ENCODE measurements at places on chromosomes 13 and 19.
A peak's percentile ranks its signal among the peaks of the same experiment; 100 is the strongest.

DNA sequence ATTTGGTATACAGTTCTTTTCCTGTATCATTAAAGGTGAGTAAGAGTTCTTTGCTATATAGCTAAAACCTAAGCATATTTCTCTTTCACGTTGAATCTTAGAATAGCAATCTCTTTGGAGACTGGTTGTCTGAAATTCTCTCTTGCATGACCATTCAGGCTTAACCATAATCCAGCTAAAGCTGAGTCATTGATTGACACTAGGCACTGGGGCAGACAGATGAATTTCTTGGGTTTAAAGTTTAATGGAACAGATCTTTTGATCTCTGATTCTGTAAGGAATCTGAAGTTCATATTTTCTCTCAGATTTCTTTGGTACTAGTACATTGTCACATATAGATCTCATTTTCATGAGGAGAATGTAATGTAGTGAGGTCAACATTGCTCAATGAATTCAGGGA lies 397.3 kb upstream of the MIR17HG start:
- DNase-seq, result no peak

GRCh38 chr13:112793545-112794445 lies 104.0 kb downstream of the ATP11A start:
- no peak for DNase-seq

DNA sequence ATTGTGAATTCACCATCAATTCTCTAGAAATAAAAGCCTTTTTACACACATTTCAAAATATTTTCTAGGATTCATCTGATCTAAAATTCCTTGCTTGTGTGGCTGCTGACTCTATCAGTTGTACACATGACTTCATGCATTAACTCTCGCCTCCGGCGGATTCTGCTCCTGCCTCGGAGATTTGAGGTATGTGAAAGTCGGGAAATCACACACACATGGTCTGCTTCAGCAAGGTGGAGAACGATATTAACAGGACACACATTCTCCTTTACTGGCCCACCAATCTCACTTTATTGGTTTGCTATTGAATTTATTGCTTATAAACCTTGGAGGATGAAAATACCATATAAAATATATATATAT lies 855.7 kb downstream of the SLITRK5 start:
- no peak for DNase-seq

DNA sequence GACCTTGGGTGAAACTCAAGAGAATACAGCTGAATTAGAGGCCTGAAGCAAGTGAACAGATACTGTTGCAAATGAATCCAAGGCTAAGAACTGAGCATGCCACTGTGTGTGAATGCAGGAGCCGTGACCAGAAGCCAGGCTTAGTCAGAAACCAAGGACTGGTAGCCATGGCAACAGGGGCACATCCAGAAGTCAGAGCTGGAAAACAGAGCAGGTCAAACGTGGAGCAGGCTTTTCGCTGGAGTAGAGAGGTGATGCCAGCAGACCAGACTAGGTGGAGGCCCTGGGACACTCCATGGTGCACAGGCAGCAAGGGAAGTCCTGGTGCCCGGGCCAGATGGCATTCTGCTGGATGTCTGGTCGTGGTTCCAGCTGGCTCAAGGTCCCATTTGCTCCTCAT lies 564.1 kb downstream of the PCDH9 start:
- DNase-seq, result peak; percentile 61

DNA sequence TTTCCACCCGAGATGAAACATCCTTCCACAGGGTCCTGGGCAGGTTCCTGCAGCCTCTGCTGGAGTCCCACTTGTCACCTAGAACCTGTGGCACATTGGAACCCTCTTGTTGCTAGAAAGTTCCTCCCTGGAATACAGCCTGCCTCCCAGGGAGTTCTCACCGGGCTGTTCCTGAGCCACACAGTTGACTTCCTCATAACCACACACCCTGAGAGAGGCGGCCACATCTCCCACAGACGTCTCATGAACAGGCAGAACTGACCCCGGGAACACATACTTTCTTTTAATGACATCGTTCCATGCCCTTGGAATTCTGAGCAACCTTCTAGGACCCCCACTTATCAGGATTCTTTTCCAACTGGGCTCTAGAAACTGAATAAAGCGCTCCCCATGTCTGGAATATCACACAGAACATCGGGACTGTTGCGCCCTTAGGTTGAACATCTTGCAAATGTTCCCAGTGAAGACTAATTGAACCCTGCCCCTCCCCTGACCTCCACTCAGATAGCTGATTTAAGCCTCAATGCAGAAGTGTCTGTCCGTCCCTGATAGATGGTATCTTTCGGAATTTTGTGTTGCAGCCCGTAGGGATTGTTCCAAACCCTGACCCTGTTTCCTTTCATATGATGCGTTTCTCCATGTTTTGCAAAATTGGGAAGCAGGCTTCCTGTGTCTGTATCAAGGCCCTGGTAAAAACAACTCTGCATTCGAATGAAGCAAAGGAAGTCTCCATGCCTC lies 91.1 kb downstream of the RAB20 start:
- DNase-seq, result no peak
